ENCODE measurements at places on chromosomes 1 and 21.

GRCh38 chr1:3483801-3484444, 29.5 kb downstream of the ARHGEF16 start:
- DNase-seq, result peak; percentile 51

- peak; percentile 52 for DNase-seq
Measured at GRCh38 chr1:164765557-164765956, 206.6 kb downstream of the PBX1 start.

- no peak for DNase-seq
Measured at GRCh38 chr1:59967141-59967697, 40.6 kb upstream of the CYP2J2 start.

DNA sequence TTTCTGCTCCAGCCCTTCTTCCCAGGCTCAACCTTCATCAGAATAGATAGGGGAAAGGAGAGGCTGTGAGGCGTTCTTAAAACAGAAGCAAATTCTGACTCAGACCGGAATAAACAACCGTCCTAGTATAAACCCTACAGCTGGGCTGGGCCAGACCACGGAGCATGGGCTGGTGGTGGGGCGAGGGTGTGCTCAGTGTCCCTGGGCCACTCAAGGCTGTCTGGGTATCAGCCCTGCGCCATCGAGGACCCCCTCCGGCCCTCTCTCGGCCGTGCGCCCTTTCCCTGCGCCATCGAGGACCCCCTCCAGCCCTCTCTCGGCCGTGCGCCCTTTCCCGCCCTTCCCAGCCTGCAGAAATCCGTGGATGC, 36.0 kb downstream of the CAPN2 start:
- no peak for DNase-seq

DNA sequence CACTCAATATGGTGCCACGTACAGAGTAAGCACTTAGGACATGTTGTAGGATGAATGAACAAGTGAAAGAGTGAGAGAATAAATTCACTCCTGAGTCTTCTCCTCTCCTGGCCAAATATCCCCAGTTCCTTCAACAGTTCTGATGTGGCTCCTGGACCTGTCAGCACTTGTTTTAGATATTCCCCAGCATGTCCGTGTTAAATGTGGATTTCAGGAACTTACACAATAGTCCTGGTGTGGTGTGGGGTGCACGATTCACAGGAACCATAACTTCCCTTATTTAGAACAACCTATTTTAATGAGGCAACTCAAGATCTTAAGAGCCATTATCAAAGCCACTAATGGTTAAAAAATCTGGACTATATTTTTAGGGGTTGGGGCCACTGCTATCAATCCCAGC, 39.0 kb upstream of the MYSM1 start:
- DNase-seq, result no peak

DNA sequence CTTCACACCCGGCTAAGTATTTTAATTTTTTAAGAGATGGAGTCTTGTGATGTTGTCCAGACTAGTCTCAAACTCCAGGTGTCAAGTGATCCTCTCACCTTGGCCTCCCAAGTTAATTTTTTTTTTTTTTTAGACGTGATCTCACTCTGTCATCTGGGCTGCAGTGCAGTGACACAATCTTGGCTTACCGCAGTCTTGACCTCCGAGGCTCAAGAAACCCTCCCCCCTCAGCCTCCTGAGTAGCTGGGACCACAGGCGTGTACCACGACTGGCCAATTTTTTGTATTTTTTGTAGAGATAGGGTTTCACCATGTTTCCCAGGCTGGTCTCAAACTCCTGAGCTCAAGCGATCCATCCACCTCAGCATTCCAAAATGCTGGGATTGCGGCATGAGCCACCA, 11.7 kb upstream of the IFNLR1 start:
- no peak for DNase-seq

- no peak for DNase-seq
Measured at GRCh38 chr1:101301446-101302057, 64.7 kb downstream of the S1PR1 start.

DNA sequence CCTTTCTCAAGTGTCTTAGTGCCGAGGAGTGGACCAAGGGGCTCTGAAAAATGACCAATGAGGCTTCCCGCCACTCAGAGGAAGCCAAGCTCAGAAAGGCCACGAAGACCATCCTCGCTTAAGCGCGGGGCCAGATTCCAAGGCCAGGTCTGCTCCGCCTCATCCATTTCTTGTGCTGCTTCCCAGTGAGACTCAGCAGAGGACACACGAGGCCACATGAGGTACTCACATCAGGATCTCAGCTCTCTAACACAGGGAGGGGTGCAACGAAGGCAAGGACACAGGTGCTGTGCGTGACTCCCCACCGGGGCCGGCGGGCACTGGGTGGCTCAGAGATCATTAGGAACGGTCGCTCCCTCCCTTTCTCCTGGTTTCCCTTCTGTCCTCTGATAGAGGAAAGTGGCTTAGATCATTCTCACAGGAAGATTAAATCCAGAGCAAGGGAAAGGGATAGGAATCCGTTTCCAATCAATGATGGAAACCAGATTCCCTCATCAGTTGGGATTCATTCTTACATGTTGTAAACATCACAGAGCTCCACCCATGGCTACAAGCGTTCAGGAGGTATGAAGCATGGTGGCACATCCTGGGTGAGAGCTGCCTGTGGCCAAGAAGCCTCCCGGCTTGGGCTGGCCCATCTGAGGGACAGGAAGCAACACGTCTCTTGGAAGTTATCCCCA, 46.7 kb downstream of the CAPZB start:
- no peak for DNase-seq

DNA sequence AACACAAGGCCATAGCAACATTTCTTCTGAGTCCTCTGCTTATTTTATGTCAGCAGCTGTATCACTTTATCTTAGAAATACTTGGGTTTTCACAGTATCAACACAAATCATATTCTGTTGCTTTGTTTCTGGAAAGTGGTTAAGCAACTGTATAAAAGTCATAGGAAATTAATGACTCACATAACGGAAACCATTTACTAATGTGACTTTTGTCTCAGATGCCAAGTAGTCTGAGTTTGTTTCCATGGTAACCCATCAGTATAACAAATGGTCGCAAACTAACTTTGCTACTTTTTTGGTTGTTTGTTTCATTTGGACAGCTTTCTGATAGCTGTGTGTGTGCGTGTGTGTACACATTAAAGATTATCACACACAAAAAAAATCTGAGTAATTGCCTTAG, 31.1 kb downstream of the EEIG2 start:
- DNase-seq, result peak; percentile 48

GRCh38 chr1:178004926-178005391, 35.1 kb upstream of the SEC16B start:
- DNase-seq, result no peak

DNA sequence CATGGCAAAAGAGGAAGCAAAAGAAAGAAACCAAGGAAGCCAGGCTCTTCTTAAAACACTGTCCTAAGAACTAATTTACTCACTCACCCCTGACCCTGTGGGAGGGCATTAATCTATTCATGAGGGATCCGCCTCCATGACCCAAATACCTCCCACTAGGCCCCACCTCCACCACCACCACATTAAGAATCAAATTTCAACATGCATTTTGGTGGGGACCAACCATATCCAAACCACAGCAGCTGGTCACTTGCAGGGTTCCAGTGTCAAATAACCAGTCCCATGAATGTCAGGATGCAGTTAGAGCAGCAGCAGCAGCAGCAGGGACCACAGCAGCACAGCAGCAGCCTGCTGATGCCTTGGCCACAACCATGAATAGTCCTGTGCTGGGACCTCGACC, 83.8 kb downstream of the ZC3H11B start:
- no peak for DNase-seq
